ENCODE measurements at places on chromosomes 2 and 18.

- DNase-seq, result no peak
Observed at GRCh38 chr2:232139786-232140562, 178.5 kb downstream of the DIS3L2 start.

DNA sequence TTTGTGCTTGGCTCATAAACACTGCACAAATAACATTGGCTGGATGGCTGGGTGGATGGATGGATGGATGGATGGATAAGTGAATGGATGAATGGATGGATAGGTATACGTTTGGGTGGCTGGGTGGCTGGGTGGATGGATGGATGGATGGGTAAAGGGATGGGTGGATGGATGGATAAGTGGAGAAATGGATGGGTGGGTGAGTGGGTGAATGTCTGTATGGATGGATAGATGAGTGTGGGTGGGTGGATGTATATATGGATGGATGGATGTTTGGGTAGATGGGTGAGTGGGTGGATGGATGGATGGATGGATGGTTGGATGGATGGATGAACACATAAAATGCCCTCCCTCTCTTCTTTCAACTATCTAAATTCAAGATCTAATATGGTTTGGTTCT lies 38.1 kb downstream of the KCNF1 start:
- no peak for DNase-seq

- DNase-seq, result no peak
Observed at GRCh38 chr2:16649353-16650286, 16.0 kb downstream of the CYRIA start.

GRCh38 chr2:32264422-32265105 lies at the start of gene NLRC4:
Gene NLRC4 (minus strand): TSS chr2:32264886. CDS start chr2:32256775, 8,111 bp downstream.
- DNase-seq, result no peak

- no peak for DNase-seq
Observed at GRCh38 chr2:4553241-4553640, 849.9 kb downstream of the DCDC2C start.

DNA sequence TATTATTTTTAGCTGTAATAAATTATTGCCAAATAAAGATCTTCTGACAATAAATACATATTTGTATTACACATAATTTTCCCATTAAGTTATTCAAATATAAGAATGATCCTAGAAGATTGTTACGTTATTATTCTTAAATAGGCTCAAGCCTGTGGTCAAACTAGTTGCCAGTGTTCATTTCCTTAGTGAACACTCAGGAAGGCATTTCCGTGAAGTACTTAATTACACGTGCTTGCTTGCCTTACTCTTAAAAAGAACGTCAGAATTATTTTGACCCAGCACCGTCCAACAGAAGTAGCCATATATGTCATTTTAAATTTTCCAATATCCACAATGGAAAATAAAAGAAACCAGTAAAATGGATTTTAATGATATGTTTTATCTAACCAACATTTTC lies 249.8 kb downstream of the TXNL1 start:
- no peak for DNase-seq

GRCh38 chr2:205367331-205367935 lies 314.9 kb upstream of the NRP2 start:
- DNase-seq, result no peak

GRCh38 chr2:33123216-33123615 lies 176.5 kb downstream of the LTBP1 start:
- no peak for DNase-seq

- no peak for DNase-seq
Observed at GRCh38 chr2:22967756-22968155, 417.2 kb upstream of the KLHL29 start.

- no peak for DNase-seq
Observed at GRCh38 chr2:240687741-240688552, 3.7 kb upstream of the AQP12A start.

GRCh38 chr2:207176247-207176646 lies 10.5 kb upstream of the KLF7 start:
- DNase-seq, result no peak

DNA sequence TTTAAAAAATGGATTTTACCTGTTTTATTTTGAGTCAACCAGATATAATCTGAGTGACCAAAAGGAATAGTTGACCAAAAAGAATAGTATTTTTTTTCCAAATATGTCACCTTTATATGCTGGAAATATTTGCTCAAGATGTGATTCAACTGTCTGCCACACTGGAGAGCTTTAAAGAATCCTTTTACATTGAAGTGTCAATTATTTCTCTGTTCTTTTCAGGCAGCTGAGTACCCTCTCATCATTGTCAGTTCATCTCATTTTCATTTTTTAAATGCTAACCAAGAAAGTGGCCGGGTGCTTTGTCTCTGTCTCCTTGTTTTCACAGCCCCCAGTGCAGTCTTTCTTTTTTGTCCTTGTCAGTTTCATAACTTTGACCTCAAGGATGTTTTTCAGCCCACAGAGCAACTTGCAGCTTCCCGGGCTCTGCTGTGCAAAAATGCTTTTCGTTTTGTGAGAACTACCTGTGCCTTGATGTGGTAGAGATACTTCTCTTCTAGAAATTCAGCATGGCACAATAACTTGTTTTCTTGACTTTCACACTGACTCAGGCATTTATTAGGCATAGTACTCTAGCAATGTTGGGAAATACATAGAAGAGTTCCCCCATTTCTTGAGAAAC lies 23.4 kb upstream of the CERS6 start:
- DNase-seq, result no peak

GRCh38 chr18:50871846-50872245 lies 7.1 kb upstream of the ME2 start:
- DNase-seq, result no peak

All from neural crest cell (in vitro differentiated cells).